ENCODE measurements at places on chromosomes 4 and X.

- DNase-seq, result no peak
- peak overlapping the region; percentile 18 for H3K4me3 ChIP-seq
- H3K27ac ChIP-seq, result no peak overlapping the region
- peaks cover 8% of the 10 kb centered on the region for H3K27me3 ChIP-seq
- peaks cover 3% of the 10 kb centered on the region for H3K4me1 ChIP-seq
- no peaks in the 10 kb centered on the region for H3K36me3 ChIP-seq
Observed at GRCh38 chr4:183798301-183799253, 106.5 kb upstream of the STOX2 start.

DNA sequence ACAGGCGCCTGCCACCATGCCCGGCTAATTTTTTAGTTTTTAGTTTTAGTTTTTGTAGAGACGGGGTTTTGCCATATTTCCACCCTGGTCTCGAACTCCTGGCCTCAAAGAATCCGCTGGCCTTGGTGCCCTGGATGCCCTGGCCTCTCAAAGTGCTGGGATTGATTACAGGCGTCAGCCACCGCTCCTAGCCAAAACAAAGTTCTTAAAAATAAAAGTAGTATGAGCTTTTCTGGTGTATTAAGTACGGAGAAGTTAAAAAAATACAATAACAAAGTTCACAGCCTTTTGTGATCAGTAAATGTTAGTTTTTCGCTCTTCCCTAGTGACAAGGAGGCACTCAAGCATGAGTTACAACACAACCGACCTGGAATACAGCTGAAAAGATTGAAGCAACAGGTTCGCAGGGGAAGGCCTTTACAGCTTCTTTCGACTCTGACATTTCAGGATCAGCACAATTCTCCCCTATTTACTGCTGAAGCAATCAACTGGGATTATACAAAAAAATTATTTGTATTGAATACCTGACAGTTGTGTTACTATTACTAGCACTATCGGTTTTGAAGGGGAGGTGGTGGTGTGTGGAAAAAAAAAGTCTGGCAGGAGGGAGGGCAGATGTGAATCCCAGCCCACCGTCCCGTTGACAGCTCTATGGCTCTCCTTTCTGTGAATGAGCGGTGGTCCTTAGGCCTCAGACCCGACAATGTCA, 893 bp upstream of the METAP1 start:
- H3K4me3 ChIP-seq, result peak overlapping the region; percentile 46
- peaks cover 7% of the 10 kb centered on the region for H3K4me1 ChIP-seq
- peak overlapping the region; percentile 81 for H3K27ac ChIP-seq
- no peaks in the 10 kb centered on the region for H3K36me3 ChIP-seq
- no peaks in the 10 kb centered on the region for H3K27me3 ChIP-seq

DNA sequence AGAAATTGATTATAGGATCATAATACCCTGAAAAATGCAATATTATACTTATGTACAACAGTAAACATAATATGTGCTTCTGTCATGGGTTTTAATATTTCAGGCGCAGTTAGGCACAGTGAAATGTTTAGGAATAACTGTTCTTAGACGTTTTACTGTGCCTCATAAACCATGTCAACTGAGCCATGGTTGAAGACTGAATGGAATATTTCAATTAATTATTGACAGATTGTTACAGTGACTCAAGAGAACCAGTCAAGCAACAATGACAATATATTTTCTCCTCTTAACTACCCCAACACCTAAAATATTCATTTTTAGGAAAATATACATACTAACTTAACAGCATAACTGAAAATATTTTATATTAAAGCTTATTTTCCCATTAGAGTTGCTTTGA, 852.7 kb upstream of the FRG1 start:
- no peaks in the 10 kb centered on the region for H3K27me3 ChIP-seq
- no peaks in the 10 kb centered on the region for H3K36me3 ChIP-seq
- H3K27ac ChIP-seq, result no peak overlapping the region
- no peaks in the 10 kb centered on the region for H3K4me1 ChIP-seq
- DNase-seq, result no peak

DNA sequence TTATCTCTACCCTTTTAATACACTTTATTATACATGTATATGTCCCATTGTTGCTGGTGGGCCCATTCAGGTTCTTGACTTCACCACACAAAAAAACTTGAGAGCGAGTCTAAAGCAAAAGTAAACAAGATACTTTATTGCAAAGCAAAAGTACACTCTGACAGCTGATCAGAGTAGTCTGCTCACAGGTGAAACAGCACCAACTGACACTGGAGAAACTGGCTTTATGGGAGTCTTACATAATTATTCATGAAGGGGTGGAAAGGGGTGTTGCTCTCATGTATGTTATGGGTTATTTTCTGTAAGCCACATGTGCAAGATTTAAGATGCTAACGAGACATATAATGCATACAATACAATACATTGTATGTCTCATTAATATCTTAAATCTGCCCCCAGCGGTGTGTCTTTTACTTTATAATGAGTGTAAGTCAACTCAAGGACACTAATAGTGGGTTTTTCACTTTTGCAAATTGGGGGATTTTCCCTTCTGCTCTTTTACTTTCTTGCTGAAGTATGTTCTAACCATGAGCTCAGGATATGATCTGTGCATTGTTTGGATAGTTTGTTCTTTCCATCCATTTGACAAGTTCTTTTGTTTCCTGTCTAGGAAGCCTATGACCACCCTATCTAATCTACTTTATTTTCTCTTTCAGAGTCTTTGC, 256.1 kb upstream of the ITM2A start:
- H3K27me3 ChIP-seq, result no peaks in the 10 kb centered on the region
- H3K27ac ChIP-seq, result no peak overlapping the region
- DNase-seq, result no peak
- no peaks in the 10 kb centered on the region for H3K4me1 ChIP-seq
- no peak overlapping the region for H3K4me3 ChIP-seq

DNA sequence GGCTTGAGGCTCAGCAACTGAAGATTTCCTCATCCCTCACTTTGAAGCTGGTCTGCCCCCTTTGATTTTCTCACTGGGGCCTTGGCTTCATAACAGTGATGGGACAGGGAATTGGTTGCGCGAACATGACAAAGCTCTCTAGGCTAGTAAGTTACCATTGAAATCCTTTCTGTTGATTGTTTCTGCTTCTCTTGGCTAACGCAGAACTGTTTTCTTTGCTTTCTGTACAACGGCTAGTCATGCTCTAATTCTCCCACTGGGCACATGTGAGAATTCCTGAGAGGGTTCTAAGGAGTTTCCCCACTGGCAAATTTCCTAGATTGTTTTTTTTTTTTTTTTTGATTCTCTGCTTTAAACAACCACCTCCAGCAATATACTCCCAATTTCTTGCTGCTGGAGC, 738.6 kb downstream of the PCDH7 start:
- no peaks in the 10 kb centered on the region for H3K36me3 ChIP-seq
- H3K4me1 ChIP-seq, result no peaks in the 10 kb centered on the region
- no peak overlapping the region for H3K27ac ChIP-seq
